T-helper 9 cell (primary cell): ENCODE measurements at places on chromosomes 1 and 21.

DNA sequence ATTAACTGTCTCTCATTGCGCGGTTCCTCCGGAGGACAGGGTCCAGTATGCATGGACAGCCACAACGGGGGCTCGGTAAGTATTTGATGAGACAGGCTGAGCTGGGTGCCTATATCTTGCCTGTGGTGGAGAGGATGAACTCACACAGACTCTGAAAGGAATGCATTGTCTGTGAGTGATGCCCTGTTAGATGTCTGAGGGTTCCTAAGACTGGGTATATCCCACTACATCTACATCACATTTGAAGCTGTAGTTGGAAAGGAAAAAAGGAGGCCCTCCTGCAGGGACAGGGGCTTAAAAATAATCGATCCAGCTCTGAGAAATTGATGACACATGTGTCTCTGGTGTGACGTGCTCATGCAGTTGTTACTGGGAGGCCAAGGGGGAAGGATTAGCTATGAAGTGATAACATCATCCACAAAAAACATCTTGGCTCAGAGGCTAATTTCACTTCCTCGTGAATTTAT, 1.9 kb downstream of the ADARB1 start:
- no peak for DNase-seq

- no peak for DNase-seq
These were observed 352 bp downstream of the KCNK1 start for GRCh38 chr1:233614173-233614742.

DNA sequence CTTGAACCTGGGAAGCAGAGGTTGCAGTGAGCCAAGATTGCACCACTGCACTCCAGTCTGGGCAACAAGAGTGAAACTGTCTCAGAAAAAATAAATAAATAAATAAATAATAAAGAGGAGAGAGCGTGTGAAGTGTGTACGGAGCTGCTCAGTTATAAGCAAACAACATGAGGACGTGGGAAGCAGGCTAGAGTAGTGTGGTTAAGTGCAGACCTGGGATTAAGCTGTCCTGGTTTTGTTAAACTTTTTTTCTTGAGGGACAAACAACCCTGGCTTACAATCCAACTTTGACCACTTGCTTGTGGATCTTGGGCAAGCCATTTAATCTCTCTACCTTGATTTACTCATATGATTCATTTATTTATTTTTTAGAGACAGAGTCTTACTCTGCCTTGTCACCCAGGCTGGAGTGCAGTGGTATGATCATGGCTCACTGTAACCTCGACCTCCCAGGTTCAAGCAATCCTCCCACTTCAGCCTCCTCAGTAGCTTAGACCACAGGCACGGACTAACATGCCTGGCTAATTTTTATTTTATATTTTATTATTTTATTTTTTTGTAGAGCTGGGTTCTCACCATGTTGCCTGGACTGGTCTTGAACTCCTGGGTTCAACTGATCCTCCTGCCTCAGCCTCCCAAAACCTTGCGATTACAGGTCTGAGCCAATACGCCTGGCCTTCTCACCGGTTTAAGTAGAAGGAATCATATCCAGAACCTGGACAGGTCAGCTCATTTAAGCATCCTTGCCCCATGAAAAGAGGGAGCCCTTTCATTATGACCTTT, 52.7 kb downstream of the RPS6KA1 start:
- DNase-seq: no peak

DNA sequence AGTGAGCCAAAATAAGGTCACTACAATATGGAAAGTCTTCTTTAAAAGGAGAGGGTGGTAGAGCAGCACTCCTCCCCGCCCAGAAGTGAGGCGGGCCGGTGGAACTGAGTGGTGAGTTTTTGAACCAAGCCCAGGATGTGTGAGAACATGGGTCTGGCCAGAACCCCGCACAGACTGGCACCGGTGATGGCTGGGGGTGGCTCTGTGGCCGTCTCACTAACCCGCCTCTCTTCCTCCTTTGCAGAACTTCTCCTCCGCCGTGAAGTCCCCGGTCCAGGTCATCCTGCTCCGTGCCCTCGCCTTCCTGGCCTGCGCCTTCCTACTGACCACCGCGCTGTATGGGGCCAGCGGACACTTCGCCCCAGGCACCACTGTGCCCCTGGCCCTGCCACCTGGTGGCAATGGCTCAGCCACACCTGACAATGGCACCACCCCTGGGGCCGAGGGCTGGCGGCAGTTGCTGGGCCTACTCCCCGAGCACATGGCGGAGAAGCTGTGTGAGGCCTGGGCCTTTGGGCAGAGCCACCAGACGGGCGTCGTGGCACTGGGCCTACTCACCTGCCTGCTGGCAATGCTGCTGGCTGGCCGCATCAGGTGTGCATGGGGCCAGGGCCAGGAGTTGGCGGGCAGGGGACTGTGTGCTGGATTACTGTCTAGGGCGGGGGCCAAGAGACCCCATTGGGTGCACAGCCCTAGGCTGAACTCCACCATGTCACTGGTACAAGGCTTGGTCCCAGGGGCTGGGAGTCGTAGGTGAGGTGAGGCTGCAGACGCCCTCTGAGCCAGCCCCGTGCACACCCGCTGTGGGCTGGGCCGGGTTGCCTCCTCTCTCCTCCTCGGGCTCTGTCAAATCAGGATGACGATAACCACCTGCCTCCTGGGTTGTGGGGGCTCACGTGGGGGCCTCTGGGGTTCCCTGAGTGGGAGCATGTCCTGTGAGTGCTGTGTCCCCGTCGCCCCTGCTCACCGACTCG, 12.4 kb downstream of the TMEM201 start:
- no peak for DNase-seq

DNA sequence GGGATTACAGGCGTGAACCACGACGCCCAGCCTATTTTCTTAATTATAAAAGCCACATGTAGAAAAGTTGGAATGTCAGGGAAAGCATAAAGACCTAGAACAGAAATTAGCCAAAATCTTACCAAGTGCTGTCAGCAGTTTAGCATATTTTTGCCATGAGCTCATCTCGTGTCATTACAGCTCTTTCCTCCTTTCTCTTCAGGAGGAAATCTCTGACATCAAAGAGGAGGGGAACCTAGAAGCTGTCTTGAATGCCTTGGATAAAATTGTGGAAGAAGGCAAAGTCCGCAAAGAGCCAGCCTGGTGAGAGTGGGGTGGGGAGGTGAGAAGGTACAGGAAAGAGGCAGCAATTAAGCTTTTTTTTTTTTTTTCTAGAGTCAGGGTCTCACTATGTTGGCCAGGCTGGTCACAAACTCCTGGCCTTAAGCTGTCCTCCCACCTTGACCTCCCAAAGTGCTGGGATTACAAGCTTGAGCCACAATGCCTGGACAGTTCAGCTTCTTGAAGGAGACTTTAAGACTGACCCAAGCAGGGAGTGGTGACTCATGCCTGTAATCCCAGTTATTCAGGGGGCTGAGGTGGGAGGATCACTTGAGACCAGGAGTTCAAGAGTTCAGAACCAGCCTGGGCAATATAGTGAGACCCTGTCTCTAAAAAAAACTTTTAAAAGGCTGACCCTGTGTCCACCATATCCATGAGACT, 8.4 kb upstream of the BGLAP start:
- DNase-seq: no peak

DNA sequence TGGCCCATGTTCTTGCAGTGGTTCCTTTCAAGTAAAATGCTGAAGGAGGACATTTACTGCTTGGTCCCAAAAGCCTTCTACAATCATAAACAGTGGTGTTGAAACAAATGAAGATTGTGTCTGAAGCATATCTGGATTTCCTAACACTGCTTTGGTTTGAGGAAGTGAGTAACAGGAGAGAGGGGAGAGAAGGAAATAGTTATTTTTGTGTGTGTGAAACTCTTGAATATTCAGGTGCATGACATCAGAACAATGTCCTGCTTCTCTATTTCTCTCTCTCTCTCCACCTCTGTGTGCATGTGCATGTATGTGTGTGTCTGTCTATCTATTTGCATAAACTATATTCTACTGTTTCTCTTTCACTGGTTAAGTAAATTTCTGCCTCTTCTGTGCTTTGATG, 61.4 kb upstream of the TNFSF18 start:
- DNase-seq: no peak

GRCh38 chr1:88661188-88661587, 22.9 kb upstream of the PKN2 start:
- DNase-seq: no peak

- peak; percentile 59 for DNase-seq
These were observed 15.6 kb upstream of the RAP1A start for GRCh38 chr1:111603979-111604378.
